ENCODE measurements at places on chromosomes 2 and 18.
A peak's percentile ranks its signal among the peaks of the same experiment; 100 is the strongest.

DNA sequence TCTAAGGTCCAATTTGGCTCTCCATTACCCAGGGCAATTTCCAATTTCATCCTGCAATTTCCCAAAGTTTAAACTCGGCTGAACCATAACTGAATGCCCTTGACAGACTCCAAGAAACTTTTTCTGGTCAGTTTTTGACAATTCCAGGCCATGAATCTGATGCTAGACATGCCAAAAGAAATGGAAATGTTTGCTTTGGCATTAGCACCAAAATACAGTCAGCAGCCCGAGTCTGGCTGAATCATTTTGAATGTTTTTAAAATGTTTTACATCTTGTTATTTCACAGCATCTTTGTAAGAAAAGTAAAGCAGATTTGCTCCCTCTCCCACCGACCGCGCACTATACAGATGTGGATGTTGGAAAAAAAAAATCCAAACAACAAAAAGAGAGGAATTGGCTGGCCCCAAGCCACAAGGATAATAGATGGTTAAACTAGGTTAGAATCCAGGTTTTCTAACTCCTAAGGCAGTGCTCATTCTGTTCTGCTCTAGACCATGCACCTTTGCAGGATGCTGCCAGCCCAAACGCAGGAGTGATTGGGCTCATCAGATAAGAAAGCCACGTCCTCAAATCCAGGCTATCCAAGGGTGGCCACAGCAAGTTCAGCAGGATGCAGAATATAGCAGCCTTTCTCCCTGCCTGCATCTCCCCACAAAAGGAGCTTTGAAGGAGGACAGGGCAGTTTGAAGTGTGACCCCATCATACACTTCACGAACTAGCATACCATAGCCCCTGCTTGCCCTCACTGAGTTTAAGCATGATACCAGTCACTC lies 167.5 kb downstream of the ALK start:
- DNase-seq: no peak

- DNase-seq: peak; percentile 23
Measured at GRCh38 chr18:45837283-45838070, 12.0 kb downstream of the SIGLEC15 start.

DNA sequence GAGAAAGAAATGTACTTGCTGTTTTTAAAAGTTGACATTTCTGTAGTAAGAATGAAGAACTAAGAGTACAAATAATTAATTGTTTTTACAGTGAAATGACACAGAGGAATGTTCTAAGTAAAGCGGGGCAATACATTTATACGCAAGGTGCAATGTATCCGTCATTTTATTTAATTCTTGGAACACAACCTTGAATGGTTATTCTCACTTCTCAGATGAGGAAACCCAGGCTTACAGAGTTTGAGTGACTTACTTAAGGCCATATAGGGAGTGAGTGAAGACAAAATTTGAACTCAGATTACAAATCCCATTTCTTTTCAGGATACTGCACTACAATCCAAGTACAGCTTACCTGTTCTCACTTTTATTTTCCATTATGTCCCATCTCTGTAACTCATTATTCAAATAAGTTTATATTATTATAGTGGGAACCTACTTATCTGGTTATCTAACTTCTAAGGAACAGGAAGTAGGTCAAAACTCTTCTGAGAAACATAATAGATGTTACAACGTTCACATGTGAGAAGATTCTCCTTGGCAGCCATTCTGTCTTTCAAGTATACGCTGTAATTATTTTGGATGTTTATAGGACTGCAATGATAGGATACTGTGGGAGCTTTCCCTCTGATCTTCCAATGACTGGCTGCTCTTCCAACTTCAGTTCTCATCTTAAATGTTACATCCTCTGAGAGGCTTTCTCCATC lies 12.3 kb upstream of the STK17B start:
- no peak for DNase-seq

DNA sequence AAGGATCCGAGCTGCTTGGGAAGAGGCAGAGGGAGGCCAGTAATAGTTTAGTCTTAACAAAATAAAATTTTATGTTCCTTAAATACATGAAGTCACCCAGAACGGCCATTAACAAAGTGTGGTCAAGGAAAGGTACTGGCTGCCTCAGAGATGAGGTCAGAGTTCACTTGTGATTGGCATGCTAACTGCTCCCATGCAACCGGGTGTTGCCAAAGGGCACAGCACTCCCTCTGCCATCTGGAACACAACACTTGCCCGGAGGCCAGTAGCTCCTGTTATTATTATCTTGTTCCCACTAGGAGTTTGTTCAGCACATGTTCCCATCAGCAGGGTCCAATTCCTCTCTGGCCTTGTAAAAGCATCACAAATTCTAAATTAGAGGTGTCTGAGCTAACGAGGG lies 207.0 kb downstream of the CYP26B1 start:
- no peak for DNase-seq

DNA sequence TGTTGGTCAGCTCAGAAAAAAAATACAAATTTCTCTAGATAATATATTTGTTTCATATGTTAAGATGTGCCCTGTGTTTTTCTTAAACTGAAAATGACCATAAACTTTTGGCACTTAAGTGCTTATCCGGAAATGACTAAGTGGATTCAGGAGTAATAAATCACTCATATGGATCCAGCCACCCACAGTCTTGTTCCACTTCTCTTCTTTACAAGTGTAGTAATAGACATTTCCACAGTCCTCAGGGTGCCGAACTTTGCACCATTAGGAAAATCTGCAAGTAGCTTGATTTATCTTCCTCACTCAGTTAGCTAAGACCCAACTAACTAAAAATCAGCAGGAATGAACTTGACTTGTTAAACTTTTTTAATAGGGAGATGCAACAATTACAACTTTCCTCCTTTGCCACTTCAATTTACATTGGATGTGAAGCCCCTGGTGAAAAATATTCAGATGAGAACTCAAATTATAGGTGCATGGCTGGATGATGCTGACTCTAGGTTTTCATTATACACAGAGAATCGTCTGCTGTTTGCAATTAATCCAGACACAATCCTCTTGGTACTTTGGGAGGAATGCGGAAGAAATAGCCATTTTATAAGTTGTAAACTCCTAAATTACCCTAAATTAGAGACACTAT lies 322.5 kb downstream of the ARHGAP15 start:
- no peak for DNase-seq

- DNase-seq: no peak
Measured at GRCh38 chr18:9708434-9709303, 568 bp downstream of the RAB31 start.

- no peak for DNase-seq
Measured at GRCh38 chr18:56559044-56559443, 79.3 kb downstream of the TXNL1 start.

DNA sequence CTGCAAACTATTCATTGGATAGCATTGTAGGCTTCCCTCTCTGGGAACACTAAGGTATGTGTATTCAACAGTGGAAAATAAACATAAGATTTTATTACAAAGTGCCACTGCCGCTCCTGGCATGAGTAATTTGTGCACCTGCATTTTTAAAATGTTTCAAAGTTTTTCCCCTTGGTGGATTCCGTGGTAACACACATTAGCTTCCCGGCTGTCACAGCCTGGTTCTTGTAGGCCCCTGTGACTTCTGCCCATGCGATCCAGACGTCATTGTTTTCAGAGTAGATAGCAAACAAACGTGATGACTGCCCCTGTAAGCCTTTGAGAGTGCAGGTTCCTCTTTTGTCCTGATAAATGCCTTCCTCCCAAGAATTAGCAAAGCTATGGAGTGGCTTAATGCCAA lies 421.0 kb downstream of the ZNF521 start:
- no peak for DNase-seq

GRCh38 chr2:240988571-240989271 lies 9.7 kb upstream of the SNED1 start:
- DNase-seq: no peak

GRCh38 chr2:166671801-166672200 lies 177.8 kb upstream of the SCN7A start:
- no peak for DNase-seq

DNA sequence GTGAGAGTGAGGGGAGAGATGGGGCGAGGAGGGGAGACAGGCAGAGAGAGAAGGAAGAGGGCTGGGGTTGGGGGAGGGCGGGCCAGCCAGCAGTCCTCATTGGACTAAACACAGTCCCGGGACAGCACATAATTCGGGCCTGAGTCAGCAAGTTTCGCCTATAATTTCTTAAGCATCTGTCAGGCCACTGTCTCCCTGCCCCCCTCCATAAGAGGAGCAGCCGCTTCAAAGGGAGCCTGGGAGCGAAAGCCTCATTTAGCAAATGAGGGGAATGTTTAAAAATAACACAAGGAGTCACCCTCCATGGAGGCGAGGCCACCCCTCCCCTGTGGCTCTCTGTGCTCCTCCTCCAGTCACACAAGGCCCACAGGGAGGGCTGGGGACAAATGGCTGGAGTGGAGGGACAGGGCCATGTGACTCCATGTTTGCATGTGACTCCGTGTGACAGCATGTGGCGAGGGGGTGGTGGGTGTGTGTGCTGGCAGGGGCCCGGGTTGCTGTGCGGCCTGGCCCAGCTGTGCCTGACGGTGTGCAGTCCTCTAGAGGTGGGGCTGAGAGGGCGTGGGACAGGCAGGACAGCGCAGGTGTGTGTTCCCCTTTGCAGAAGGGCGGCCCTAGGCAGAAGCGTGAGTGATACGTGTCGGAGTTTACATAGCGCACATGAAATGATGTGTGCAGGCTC lies 162.4 kb downstream of the CELF4 start:
- DNase-seq: no peak

DNA sequence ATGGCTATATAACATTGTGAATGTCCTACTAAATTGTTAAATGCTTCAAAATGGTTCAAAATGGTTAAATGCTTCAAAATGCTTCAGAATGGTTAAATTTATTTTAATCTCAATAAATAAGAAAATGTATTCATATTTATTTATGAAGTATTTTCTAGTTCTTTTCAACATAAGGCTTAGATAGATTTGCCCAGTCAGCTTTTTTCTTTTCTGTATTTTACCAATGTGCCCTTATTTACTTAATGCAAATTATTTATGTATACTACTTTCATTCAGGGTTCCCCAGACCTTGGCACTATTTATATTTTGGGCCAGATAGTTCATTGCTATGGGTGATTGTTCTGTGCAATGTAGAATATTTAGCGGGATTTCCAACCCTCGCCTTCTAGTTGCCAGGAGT lies 546.7 kb downstream of the RIT2 start:
- DNase-seq: no peak

DNA sequence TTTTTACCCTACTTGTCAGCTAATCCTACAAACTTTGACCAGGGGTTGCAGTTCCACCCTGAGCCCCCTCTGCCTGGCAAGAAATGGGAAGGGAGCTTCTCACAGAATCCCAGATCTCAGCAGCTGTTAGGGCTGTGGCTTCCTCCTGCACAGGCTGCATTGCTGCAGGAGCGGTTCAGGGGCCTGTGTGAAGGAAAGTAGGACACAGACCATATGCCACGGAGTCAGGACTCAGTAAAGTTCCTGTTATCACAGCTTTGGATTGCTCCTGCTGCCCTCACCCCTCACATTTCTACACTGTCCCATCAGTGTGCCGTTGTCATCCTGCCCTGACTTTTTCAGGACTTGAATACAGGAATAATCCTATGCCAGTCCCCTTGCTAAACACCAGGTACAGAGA lies 62.8 kb upstream of the SP3 start:
- DNase-seq: no peak

GRCh38 chr2:174486563-174487107 lies at the start of gene GPR155:
GPR155 (minus strand) TSS chr2:174487029; CDS start chr2:174481956, 5,073 bp downstream.
- DNase-seq: peak; percentile 27

DNA sequence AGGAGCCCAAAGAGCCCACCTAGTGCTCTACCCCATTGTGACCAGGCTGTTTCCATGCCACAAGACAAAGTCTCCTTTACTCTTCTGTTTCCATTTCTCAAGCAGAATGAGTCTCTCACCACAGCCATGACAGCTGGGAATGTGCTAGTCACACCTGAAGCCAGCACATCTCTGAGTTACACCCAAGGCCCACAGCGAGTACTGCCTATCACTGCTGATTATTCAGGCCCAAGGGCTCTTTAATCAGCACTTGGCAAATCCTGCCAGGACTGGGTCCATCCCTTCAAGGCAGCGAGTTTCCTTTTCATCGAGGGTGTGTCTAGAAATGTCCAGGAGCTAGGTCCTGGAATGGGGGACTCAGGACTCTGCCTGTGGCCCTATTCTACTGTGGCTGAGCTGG lies 14.6 kb upstream of the PPP1R1C start:
- DNase-seq: no peak

GRCh38 chr2:147689220-147689909 lies 155.5 kb upstream of the ACVR2A start:
- DNase-seq: no peak
